NCI-H187 (cell line): ENCODE measurements at places on chromosomes 6 and 20.

- DNase-seq, result no peak
Measured at GRCh38 chr20:53253668-53254067, 281.5 kb downstream of the TSHZ2 start.

DNA sequence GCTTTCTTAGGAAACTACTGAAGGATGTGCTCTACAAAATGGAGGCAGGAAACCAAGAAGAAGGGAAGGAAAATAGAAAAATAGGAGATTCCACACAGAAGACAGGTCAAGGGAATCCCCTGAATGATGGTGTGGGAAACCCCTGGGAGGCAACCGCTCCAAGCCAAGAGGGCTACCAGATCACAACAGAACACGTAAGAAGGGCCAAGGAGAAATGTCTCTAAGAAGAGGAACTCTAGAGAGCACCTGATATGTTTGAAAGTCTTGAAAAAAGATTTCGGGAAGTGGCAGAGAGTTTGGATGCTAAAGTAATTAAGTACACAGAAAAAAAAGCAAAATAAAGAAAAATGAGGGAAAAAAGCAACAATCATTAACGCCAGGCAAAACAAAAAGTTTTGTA is 7.1 kb downstream of the KIF13A start:
- DNase-seq, result no peak

- DNase-seq, result no peak
Measured at GRCh38 chr6:105611606-105612005, 208.7 kb upstream of the PREP start.

- DNase-seq, result peak; percentile 22
Measured at GRCh38 chr6:106223300-106223930, 102.1 kb downstream of the ATG5 start.

- no peak for DNase-seq
Measured at GRCh38 chr6:14635934-14636591, 518.5 kb downstream of the CD83 start.

- DNase-seq, result no peak
Measured at GRCh38 chr6:34414999-34415858, 10.6 kb downstream of the RPS10 start.

GRCh38 chr20:57595041-57596030 is 24.9 kb downstream of the ZBP1 start:
- no peak for DNase-seq

- DNase-seq, result no peak
Measured at GRCh38 chr20:64203037-64203777, 39.0 kb downstream of the MYT1 start.

DNA sequence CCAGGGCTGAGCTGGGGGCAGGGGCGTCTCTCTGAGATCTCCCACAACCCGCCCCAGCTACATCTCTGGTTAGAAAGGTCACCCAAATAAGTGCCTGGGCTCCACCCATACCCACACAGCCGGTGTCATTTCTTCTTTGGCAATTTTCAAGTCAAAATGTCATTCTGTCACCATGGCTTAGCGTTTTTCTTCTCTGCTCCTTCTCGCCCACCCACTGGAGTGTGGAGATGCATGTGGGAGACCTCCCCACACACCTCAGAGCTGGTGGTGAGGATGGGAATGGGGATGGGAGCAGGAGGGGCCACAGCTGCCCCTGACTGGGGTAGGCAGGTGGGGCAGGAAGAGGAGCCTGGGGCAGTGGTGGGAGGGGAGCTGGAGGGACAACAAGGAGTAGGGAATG is 63.1 kb downstream of the CPNE5 start:
- no peak for DNase-seq

- DNase-seq, result no peak
Measured at GRCh38 chr6:15993716-15994228, 135.1 kb upstream of the MYLIP start.

DNA sequence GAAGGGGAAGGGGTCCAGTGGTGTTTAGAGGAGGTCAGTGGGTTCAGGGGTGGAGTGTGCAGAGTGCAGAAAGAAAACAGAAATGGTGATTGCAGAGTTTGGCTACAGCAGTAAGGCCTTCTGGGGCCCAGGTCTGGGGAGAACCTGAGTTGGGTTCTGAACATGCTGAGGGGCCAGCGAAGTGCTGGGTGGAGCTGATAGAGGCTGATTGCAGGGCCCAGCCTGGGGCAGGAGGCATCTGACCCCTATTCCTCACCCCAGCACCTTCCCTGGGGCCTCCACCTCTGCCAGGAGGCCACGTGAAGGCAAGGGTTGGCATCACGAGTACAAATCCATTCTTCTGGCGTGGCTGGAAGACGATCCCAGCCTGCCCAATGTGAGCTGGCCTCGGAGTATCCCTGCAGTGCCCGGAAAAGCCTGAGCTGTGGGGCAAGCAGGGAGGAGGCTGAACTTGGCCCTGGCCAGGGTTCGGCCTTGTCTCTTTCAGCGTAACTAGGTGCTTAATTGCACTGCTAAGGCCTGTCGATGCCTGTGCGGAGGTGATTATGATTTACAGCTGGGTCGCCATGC is 35.3 kb downstream of the VSTM2L start:
- DNase-seq, result no peak

DNA sequence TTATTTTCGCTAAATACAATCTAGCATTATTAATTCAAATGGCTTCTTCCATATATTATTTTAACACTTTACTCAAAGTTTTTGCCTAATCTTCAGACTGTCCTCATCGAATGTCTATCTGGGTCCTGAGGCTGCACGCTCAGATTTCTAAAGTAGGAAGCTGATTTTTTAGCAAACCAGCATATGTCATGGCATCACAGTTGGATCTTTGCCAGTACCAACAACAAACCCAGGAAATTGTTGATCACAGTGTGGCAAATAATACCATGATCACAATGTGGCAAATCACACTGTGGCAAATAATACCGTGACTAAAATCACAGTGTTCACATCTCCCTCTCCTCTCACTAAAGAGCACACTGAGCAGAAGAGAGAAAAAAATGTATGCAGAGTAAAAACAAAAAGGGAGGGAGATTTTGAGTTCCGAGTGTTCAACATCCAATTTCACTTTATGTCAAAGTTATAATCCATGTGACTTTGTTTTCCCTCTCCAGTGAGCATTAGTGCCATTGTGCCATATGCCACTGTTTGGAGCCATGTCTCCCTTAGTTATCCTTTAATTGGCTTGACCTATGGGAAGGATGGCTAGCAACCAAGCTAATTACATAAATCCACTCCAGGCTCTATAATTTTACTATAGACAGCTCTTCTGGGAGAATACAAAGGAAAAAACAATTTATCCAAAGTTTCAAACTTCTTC is 1059.6 kb downstream of the HACE1 start:
- DNase-seq, result no peak

GRCh38 chr20:698276-698675 is 22.7 kb upstream of the SCRT2 start:
- no peak for DNase-seq

GRCh38 chr20:44001667-44002596 is 87.3 kb downstream of the TOX2 start:
- DNase-seq, result no peak

DNA sequence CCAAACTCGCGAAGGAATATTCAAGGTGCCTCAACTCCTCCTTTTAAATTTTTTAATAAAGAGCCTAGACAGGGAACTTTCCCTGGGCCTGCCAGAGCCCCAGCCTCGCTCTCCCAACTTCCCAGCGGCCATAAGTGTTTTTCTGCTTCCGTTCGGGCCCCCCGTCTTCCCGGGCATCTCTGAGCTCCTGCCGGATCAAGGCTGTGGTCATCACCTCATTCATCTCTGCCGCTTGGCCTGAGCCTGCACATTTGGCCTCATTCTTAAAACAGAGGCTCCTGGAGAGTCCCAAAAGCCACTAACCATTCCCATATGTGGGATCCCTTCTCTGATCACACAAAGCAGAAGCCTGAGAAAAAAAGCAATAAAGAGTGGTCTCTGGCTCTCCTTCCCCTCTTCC is 969.1 kb upstream of the DEFB115 start:
- DNase-seq, result no peak

- DNase-seq, result peak; percentile 85
Measured at GRCh38 chr6:83065511-83066192, at the start of gene UBE3D. Gene UBE3D (minus strand): TSS chr6:83065841. CDS start chr6:83065718, 123 bp downstream.

DNA sequence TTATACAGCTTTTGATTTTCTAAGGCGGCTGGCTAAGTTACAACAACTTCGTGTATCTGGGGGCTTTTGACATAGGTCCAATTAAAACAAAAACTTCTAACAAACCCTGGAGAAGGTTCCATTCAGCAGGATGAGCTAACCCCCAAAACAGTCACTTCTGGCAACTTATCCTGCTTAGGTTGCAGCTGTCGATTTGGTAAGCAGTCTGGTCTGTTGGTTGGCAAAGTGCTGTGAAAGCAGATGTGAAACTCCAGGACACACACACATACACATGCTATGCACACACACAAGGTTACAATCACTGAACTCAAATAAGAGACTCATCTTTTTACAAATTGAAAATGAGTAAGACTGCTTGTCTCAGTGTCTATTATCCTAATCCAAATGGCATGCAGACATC is 119.0 kb upstream of the STMND1 start:
- no peak for DNase-seq

DNA sequence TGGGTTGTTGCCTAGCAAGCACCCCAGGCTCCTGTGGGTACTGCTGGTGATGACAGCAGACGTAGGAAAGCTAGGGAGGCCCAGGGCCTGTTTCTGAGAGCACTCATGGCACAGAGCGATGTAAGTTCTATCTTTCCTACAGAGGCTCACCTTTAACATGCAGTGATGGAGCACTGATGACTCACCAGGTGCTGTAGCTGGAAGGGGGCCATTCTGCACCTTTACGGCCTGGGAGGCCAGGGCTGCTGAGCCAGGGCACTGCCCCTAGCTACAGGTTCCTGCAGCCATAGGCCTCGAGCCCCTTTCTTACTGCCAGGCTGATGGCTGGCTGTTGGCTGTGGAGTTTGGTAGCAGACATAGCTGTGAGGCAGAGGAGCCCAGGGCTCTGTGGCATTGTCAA is 31.1 kb upstream of the GPR6 start:
- no peak for DNase-seq

DNA sequence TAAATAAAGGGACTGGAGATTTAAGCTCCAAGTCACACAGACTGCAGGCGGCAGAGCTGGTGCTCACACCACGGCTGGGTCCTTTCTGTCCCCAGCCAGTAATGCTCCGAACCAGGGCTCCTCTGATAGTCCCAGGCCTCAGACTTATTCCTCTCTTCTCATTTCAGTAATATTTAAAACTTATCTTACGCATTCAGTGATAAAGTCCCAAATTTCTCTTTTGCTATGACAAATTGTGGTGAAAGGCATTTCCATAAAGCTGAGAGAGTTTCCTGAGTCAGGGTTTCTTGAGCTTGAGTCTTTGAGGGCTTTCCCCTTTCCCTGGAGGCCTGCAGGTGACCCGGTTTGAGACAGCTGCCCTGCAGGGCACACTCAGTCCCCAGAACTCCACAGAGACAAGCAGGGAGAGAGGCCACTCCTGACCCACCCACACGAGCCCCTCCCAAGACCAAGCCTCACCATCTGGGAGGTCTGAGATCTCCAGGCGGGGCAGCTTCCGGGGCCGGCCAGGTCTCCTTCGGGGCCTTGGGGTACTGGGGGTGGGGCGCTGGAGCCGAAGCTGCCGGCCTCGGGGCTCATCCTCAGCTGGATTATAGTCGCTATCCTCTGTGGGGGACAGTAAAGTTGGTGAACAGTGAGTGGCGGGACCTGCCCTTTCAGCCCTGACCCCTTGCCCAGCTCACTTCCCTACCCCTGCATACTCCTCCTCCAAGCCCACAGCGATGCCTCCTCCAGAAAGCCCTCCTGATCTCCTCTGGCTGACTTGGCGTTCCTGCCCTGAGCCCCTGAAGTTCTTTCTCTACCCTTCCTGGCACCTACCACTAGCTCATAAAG is 6.6 kb downstream of the ZNF335 start:
- DNase-seq, result no peak

DNA sequence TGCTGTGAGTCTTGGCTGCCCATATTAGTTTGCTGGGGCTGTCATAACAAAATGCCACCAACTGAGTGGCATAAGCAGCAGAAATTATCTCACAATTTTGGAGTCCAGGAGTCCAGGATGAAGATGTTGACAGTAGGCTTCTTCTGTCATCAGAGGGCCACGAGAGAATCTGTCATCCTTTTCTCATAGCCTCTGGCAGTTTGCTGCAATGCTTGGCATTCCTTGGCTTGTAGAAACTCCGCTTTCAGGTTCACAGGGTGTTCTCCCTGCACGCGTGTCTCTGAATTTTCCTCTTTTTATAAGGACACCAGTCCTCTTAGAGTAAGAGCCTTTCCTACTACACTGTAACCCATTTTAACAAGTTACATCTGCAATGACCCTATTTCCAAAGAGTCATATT is 838.4 kb downstream of the TFAP2A start:
- no peak for DNase-seq

GRCh38 chr6:11865680-11866300 is 87.2 kb upstream of the ADTRP start:
- no peak for DNase-seq

DNA sequence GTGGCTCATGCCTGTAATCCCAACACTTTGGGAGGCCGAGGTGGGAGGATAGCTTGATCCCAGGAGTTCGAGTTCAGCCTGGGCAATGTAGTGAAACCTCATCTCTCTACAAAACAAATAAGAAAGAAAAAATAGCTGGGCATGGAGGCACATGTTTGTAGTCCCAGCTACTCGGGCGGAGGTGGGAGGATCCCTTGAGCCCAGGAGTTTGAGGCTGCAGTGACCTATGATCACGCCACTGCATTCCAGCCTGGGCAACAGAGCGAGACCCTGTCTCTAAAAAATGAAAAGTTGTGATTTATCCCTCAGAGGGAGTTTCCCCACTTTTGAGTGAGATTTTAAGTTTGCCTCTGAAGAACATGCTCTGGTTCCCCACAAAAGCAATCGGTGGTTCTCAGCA is 17.4 kb upstream of the BMP7 start:
- no peak for DNase-seq

DNA sequence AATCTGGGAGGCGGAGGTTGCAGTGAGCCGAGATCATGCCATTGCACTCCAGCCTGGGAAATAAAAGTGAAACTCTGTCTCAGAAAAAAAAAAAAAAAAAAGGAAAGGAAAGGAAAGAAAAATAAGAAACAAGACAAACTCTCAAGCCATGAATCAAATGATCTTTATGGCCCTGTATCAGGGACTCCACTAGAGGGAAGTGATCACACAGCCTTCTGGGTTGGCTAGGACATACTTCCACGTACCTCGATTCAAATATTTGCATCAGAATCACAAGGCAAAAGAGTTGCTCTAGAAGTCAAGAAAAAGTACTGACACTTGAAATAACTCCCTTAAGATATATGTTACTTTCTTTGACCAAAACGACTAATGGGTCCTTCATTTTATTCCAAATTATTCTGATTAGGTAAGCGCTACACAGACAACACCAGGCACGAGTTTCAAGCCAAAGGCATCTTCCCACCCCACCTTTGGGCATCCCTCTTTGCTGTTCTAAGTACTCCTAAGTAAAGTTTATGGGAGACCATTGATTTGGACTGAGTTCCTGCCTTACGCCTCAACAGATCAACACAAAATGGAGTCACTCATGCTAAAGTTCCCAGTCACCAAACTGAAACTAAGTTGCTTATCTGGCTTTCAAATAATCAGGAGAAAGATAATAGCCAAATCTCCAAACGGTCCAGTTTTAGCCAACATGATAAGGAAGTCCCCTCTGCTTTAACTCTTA is 77.5 kb upstream of the NT5E start:
- DNase-seq, result no peak

- DNase-seq, result no peak
Measured at GRCh38 chr6:108133594-108134179, 32.1 kb upstream of the NR2E1 start.

- no peak for DNase-seq
Measured at GRCh38 chr6:404685-405423, 13.3 kb downstream of the IRF4 start.
